Smooth muscle cell of trachea (primary cell): ENCODE measurements at places on chromosomes 4 and X. TPM values are rescaled to one million over a fixed set of nuclear protein-coding genes. Genes with fewer than 3 reads are reported as not detected.

GAGE13 gene
- total RNA-seq: not detected in 2 replicates

MCF2 gene
- 0.15 and 0.17 TPM in 2 replicates for total RNA-seq

CFAP299 gene
- 8.1 and 8.6 TPM in 2 replicates for total RNA-seq

MAGEB10 gene
- total RNA-seq: 0.17 TPM in 1 of 2 replicates, not detected in the other

IL3RA gene
- total RNA-seq: not detected in 2 replicates

MAGEH1 gene
- total RNA-seq: 34.2 and 39.0 TPM in 2 replicates

SEL1L3 gene
- 89.4 and 125 TPM in 2 replicates for total RNA-seq

MAGEA2 gene
- total RNA-seq: not detected in 2 replicates

ARHGAP6 gene
- 9.2 and 10.3 TPM in 2 replicates for total RNA-seq

TEX11 gene
- total RNA-seq: 0.15 TPM in 1 of 2 replicates, not detected in the other

TSPAN7 gene
- not detected in 2 replicates for total RNA-seq

HPSE gene
- total RNA-seq: 0.50 and 1.6 TPM in 2 replicates

FOXP3 gene
- total RNA-seq: not detected in 2 replicates

TMPRSS11B gene
- not detected in 2 replicates for total RNA-seq

COX7B2 gene
- not detected in 2 replicates for total RNA-seq

ARMCX2 gene
- total RNA-seq: 105 and 164 TPM in 2 replicates

PPID gene
- 26.5 and 37.1 TPM in 2 replicates for total RNA-seq

SCRG1 gene
- under 0.01 and 0.29 TPM in 2 replicates for total RNA-seq

GLOD5 gene
- total RNA-seq: not detected in 2 replicates

BEX1 gene
- total RNA-seq: 0.15 and 0.17 TPM in 2 replicates

ZNF732 gene
- 0.17 and 0.29 TPM in 2 replicates for total RNA-seq

EMCN gene
- 0.29 TPM in 1 of 2 replicates, not detected in the other for total RNA-seq

GASK1B gene
- total RNA-seq: 77.5 and 110 TPM in 2 replicates

KIAA1210 gene
- total RNA-seq: not detected in 2 replicates

TEX13B gene
- not detected in 2 replicates for total RNA-seq

CYP4V2 gene
- total RNA-seq: 16.4 and 27.1 TPM in 2 replicates

H2BW2 gene
- total RNA-seq: under 0.01 TPM in 1 of 2 replicates, not detected in the other

TMEM271 gene
- total RNA-seq: not detected in 2 replicates
